ENCODE measurements at places on chromosomes 5 and 9.
A peak's percentile ranks its signal among the peaks of the same experiment; 100 is the strongest.

DNA sequence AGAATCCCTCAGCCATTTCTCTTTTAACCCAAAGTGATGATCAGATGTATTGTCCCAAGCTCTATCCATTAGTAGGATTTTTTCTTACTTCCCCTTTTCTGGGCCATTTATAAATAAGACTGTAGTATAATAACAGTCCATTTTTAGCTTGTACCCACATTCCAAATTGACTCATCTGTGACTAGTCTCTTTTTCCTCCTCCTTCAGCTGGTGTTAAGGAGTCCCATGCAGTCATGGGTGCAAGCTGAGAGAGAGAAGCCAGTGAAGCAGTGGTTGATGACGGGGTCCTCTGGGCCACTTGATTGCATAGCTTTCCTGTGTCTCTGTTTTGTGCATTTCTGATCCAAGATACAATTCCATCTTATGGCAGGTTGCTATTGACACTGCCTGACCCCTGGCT, 476.0 kb upstream of the CD180 start:
- no peak for DNase-seq

DNA sequence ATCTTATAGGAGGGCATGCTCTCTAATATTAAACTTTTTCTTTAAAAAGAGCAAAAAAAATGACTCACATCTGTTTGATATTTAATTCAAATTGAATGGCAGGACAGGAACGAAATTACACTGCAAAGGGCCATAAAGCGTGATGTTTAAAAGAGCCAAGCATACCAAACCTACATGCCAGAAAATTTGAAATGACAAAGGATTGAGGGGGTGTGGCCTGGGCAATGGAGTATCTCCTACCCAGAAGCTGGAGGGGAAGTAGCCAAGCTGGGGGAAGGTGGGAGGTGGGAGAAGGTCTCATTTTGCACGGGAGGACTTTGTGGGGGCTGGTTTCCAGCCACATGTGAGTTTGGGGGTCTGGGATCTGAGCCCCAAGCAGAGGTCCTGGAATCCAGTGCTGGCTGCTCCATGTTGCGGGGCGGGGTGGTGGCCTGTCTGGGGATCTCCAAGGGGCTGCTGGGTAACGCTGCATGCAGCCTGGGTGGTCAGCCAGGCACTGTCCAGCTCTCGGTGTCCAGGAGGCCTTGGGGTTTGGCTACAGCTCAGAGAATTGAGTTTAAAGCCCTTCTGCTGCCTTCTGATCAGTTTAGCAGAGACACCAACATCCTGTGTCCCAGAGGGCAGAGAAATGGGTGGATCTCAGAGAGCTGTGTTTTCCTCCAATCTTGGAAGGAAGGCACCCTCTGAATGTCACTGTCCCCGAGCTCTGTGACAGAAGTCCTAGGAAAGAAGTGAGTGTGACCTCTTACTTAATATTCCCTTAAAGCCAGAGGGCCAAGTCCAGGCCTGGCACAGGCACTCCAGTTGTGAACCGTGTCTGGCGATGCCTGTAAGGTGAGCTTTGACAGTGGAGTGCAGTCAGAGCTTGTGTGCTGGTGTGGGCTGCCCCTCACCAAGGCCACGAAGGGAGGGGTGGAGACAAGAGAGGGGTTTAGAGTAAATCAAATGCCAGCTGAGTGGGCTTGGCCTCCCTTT, 7.6 kb downstream of the DCANP1 start:
- DNase-seq: no peak

DNA sequence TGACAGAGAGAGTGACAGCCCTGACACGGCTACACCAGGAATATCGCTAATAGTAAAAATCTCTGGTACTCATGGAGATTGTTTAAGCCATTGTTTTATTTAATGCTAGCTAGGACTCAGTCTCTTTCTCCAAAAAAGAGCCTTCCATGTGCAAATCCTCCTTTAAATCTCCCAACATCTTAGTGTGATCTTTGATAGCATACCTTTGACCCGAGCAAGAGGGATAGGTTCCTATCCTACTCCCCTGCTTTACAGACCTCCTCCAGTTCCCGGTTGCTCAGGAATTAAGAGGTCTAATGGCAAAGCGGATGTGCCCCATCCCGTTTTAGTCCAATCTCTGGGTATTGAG, 663 bp upstream of the FRMD3 start:
- no peak for DNase-seq

DNA sequence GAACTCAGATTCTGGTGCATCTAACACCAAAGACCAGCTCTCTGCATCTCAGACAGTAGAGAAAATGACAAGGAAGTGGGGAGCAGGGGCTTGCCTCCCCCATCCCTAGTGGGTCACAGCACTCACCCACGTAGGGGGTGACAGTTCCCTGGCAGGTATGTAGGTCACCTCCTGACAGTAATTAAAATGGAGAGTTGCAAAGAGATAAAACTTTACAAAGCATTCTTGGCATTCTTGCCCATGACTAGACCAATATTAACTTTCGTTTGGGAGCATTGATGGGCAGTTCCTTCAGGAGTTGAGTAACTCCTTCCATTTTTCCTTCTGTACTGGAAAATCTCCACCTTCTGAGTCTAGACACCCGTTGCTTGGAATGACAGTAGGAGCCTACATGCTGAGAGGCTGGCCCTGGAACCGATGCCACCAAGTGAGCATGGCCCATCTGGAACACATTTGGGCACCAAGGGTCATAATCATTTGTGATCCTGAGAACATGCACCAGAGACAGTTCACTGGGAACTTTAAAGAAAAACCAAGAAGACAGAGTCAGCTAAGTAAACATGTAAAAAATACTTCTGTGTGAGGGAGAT, 81.5 kb upstream of the MSX2 start:
- DNase-seq: no peak

DNA sequence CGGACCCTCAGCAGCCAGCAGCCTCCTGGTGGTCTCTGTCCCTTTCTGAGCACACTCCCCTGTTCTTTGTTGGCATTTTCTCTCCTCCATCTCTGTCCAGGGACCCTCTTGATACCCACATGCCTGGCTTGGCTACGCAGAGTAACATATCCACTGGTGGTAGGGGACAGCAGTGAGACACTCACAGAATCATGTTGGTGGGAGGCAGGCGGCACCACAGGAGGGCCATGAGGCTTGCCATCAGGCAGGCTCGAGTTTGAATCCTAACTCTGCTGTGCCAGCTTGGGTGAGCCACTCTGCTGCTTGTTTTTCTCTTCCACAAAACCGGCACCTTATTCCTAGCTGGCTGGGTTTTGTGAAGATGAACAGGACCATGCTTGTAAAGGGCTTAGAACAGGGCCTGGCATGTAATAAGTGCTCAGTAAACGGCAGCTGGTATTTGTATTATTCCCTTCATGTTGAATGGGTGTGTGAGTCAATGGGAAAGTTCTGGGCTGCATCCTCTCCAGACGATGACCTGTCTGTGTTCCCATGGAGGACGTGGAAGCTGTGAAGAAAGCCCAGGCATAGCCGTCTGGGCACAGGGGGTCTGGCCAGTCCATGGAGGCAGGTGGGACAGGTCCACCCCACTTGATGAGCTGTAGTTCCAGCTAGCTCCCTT, 2.3 kb downstream of the COL27A1 start:
- DNase-seq: no peak

DNA sequence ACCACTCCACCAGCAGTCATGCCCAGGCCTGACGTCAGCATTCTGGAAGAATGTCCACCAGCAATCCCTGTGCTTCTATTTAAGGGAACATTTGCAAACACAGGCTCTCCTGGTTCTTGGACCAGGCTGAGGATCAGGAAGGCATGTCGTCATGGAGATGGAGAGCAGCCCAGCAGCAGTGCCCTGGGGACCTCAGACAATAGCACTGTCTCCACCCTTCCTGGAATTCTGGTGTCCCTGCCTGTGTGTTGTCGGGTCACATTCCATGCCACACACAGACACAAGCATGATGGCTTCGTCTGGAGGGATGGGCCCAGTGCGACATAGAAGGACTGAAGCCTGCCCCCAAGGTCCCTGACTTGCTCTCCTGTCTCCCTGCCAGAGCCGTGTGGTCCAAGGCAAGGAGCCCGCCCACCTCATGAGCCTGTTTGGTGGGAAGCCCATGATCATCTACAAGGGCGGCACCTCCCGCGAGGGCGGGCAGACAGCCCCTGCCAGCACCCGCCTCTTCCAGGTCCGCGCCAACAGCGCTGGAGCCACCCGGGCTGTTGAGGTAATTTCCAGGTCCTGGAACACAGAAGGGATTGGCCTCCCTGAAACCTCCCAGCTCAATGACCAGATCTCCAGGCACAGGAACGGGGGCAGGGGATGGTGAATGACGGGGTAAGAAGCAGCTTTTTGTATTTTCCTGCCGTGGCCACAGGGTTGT, 43.8 kb downstream of the STOM start:
- no peak for DNase-seq

- no peak for DNase-seq
Observed at GRCh38 chr9:114341991-114342390, 12.3 kb downstream of the ORM2 start.

DNA sequence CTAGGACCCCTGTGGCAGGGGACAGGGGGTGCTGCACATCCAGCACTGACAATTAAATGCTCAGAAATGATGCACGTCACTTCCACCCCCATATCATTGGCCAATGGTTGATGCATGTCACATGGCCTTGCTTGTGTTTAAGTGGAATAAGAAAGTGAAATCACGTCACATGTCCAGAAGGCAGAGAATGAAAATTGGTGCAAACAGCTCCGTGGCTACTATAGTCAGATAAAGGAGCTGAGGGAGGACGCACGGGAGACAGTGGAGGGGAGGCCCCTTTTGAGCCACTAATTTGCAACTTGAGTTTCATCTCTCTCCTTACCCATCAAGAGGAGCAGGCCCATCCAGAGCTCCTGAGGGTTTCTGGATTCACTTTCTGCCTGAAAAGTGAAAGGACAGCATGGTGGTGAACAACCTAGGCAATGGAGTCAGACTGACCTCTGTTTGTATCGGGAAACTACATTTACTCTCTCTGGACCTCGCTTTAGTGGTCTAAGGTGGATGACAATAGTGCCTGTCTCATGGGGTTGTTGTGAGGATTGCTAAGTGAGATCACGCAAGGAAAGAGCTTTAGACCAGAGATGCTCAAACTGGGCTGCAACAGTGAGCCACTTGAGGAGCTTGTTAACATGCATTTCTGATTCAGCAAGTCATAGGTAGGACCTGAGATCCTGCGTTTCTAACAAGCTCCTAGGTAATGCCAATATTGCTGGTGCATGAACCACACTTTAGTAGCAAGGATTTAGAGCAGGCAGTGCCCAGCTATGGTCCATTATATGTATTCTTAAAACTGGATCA, 133.9 kb upstream of the ADRA1B start:
- DNase-seq: no peak

DNA sequence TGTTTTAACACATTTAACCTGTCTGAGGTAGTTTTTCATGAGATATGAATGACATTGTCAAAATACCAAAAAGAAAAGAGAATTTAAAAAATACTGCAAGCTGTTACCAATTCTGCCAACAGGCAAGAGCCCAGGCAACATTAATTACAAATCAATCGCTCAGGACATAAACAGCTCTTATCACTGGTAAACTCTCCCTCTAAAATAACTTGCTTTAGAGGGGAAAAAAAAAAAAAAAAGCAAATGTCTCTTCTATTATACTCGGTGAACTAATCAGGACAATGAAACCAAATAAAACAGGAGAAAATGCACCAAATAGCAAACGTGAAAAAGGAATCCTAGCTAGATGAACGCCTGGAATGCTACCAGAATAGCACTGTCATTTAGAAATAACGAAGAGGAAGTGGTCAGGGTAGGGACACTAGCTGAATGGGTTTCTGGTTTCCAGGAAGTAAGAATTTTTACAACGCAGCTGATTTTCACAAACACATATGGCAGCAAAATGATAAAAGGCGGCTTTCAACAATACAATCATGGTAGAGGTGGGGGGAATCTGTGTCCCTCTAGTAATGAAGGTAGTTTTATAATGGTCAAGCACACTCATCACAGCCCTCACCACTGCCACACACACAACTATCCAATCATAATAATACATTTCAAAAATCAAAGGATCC, 94.9 kb downstream of the DENND1A start:
- DNase-seq: peak; percentile 9

DNA sequence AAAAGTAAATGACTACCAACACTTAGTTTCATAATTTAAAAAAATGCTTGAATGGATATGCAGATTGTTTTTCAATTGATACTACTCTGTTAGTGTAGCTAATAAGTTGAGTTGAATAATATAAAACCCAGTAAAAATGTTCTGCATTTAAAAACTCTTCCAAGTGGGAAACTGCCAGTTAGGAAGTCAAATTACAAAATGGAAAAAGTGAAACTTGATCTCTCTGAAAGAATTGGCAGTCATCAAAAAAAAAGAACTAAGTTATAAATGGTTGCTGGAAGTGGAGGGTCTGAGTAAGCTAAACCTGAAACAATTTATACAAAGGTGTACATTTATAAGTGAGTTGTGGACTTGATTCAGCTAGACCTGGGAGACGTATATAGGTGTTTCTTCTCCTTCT, 52.4 kb downstream of the VCAN start:
- DNase-seq: no peak

- DNase-seq: no peak
Observed at GRCh38 chr5:31516802-31517201, 15.1 kb downstream of the DROSHA start.

DNA sequence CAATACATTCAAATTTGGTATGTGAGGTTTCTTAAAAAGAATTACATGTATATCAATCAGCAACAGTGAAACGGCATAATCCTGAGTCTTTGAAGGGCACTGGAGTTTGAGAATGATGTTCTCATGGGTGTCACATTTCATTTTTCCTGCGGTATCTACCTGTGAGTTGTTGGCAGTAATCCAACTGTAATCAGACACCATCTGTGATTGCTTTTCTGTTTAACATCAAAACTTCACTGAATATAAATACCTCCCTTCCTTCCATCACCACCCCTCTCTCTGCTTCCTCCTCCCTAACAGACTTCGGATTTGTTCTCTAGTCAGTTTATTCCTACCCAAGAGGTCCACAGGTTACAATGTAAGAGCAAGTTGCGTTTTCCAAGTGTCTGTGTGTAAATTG, 275.2 kb upstream of the PCSK5 start:
- DNase-seq: no peak

DNA sequence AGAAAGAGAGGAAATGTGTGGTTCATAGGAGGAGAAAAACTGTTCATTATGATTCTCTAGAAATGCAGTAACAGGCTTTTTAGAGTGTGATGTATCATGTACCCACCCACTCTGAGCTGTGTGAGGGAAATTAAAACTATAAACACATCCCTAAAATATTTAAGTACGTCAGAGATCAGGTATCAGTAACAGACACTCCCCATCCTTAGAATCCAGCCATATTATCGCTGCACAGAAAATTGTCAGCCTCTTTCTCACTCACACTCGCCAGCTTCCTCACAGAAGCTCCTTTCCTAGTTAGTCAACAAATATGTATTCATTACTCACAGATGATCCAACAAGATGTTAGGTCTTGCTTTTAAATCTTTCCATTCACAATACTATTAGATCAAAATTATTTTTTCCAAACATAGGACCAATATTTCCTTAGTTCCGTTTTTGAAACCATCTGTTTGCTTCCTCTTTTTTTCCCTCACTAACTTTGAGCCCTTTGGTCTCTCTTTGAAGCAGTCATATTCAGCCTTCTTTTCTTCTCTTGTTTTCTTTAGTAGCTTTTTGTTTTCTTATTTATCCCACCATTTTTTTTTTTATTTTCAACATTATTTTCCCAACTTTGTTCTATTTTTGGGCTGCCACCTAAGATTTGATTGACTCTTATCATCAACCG, 13.6 kb upstream of the MAST4 start:
- no peak for DNase-seq

- no peak for DNase-seq
Observed at GRCh38 chr5:81579262-81579924, 171.5 kb downstream of the SSBP2 start.

- no peak for DNase-seq
Observed at GRCh38 chr5:76733049-76733417, 17.1 kb downstream of the F2R start.
